Stimulated activated CD4-positive, alpha-beta T cell treated with anti-CD3 and anti-CD28 coated beads, Interleukin-4, amount 100 ng/mL, for 48 hours (primary cell): ENCODE measurements at places on chromosomes 1 and 21.

- DNase-seq = no peak
Measured at GRCh38 chr1:3924825-3925220, 24.8 kb upstream of the C1orf174 start.

GRCh38 chr21:25485914-25486313, 121.4 kb downstream of the MRPL39 start:
- no peak for DNase-seq

- no peak for DNase-seq
Measured at GRCh38 chr21:31872452-31873274, at the start of gene HUNK. HUNK (plus strand) TSS chr21:31873020; CDS start chr21:31873675, 655 bp downstream.

GRCh38 chr21:39184050-39184980, 1.1 kb upstream of the PSMG1 start:
- no peak for DNase-seq

- DNase-seq = no peak
Measured at GRCh38 chr21:46040707-46041106, 57.2 kb upstream of the COL6A2 start.

DNA sequence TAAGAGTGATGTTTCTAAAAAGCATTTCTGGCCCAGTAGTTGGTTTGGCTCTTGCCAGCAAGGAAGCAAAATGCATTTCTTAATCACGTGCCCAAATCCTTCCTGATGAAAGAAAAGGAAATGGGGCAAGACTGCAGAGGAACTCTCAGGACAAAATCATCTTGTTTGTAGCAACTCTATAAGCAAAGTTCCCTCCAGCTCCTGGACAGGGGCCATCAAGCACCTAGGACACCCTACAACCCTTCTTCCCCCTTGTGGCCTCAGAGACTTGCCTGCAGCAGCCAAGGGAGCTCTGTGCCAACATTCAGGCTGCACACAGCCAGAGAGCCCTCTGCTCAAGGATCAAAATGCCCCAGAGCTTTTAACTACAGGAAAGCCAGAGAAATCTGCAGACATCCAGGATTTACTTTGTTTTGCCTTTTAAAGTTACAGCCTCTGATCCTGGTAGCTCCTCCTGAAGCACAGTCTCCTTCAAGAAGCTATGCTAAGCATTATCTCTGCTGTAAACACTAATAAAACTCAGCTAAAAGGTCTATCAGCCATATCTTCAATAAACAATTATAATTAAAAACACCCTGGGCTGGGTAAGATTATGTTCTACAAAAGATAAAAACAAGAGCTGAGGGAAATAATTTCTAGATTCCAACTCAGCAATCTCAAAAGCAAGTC, 105.0 kb downstream of the KIAA0319L start:
- DNase-seq = no peak

GRCh38 chr1:208243527-208243966, 637 bp downstream of the PLXNA2 start:
- DNase-seq = no peak
